ENCODE measurements at places on chromosomes 2 and 18. TPM values are rescaled to one million over a fixed set of nuclear protein-coding genes. Genes with fewer than 3 reads are reported as not detected.

- DNase-seq: no peak
These were observed 8.8 kb upstream of the POMC start for GRCh38 chr2:25177211-25177611.

Gene MAB21L4
- total RNA-seq: not detected

- no peak for DNase-seq
These were observed 665.1 kb upstream of the ZEB2 start for GRCh38 chr2:145184741-145185651.

Gene HOXD3
- not detected for total RNA-seq

GRCh38 chr2:197306696-197307040 is 3.9 kb downstream of the ANKRD44 start:
- no peak for DNase-seq

Gene CFAP53
- 1.2 TPM for total RNA-seq

DNA sequence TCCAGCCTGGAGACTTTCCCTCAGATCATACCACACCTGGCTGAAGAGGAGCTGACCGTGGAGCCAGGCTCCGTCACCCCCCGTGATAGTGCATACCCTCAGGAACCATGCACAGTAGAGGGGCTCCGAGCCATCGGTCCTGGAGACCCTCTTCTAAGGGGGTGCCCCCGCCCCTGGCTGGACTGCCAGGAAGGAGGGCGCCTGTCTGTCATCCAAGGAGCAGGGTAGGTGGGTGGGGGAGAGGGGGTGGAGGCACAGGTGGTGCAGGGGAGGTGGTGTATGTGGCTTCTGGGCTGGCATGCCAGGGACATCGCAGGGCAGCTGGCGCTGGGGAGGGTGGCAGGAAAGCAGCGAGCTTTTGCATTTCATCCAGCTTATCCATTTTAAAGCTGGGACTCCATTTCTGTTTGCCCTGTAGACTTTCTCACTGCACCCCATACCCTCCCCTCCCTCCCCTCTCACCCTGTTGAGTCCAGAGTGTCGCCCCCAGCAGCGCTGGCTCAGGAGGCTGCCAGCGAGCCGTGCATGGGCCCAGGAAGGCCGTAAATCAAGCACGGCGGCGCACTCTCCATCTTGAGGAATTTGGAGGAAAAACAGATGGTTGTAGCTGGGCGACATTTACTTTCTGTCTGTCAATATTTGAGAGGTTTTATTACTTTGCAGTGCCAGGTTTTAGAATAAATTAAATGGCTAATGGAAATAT is 56.2 kb upstream of the HS6ST1 start:
- DNase-seq: no peak

Gene UCN
- total RNA-seq: 6.9 TPM

- no peak for DNase-seq
These were observed 424.3 kb upstream of the ACVR2A start for GRCh38 chr2:147420517-147420916.

Gene ZNF516
- 27.2 TPM for total RNA-seq

- no peak for DNase-seq
These were observed 697.5 kb upstream of the RAB6C start for GRCh38 chr2:129281791-129282530.

- no peak for DNase-seq
These were observed 26.0 kb downstream of the SOS1 start for GRCh38 chr2:39094717-39095363.

DNA sequence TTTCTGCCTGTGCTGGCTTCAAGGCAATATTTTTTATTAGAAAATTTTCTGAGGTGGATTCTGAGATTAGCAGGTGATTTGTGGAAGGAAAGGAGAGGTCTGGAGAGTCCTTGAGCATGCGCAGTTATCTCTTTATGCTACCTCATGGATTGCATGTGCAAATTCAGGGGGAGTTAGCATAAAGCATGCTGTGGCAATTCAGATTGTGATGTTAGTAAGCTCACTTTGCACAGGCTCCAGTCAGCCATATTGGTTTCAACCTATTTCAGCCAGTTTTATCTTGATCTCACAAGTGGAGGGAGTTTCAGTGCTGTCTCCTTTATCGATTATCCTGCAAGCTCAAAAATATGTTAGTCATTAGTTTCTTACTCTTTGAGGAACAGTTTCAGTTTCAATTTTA is 2012.3 kb upstream of the PIK3C3 start:
- DNase-seq: no peak

- DNase-seq: no peak
These were observed 816 bp downstream of the CDH2 start for GRCh38 chr18:28175930-28176697.

Gene GNLY
- total RNA-seq: 7.3 TPM

Data from naive thymus-derived CD8-positive, alpha-beta T cell (primary cell).